Activated CD4-positive, alpha-beta memory T cell treated with anti-CD3 and anti-CD28 coated beads for 36 hours (primary cell): ENCODE measurements at places on chromosomes 3 and 15. TPM values are rescaled to one million over a fixed set of nuclear protein-coding genes. Genes with fewer than 3 reads are reported as not detected.

- no peaks in the 10 kb centered on the region for H3K27me3 ChIP-seq
- H3K4me3 ChIP-seq = no peak overlapping the region
- no peaks in the 10 kb centered on the region for H3K4me1 ChIP-seq
- no peak for DNase-seq
- no peak overlapping the region for H3K27ac ChIP-seq
Observed at GRCh38 chr15:53414167-53414566, 345.3 kb downstream of the WDR72 start.

MITF gene
- total RNA-seq = not detected

DNA sequence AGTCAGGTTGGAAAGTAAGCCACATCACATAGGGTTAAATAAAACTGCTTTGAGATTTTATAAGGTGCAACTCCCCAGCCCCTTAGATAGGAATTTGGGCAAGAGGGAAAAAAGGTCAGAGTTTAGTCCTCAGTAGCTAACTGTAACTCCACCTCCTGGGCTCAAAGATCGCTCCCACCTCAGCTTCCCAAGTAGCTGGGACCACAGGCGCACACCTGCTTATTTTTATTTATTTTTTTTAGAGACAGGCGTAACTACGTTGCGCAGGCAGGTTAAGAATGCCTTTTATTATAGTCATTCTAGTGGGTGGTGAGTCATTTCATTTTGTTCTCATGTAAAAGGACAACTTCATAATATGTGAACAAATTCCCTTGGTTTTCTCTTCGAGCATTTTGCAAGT, 14.7 kb downstream of the TM2D3 start:
- no peaks in the 10 kb centered on the region for H3K27me3 ChIP-seq
- DNase-seq = no peak
- H3K4me3 ChIP-seq = no peak overlapping the region

DNA sequence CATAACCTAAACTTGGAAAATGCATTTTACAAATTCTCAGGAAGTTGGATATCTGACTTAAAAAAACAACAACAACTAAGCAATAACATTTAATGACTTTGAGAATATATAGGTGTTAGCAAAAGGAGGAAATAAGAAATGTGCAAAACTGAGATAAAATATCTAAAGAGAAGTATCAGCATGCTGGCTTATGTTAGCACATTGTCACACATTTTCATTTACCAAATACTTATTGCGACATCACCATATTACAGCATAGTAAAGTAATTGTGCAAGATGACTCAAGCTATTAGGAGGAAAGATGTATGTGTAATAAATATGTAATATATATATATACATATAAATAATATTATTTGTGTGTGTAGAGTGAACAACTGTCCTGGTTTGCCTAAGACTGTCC, 9.2 kb downstream of the PTX3 start:
- no peaks in the 10 kb centered on the region for H3K36me3 ChIP-seq
- H3K4me3 ChIP-seq = no peak overlapping the region
- no peaks in the 10 kb centered on the region for H3K4me1 ChIP-seq
- DNase-seq = no peak
- H3K27me3 ChIP-seq = no peaks in the 10 kb centered on the region

- DNase-seq = no peak
- peaks cover 24% of the 10 kb centered on the region for H3K4me1 ChIP-seq
- H3K27ac ChIP-seq = no peak overlapping the region
- no peaks in the 10 kb centered on the region for H3K27me3 ChIP-seq
- no peak overlapping the region for H3K4me3 ChIP-seq
Observed at GRCh38 chr3:45169125-45169904, 23.1 kb upstream of the CDCP1 start.

DNA sequence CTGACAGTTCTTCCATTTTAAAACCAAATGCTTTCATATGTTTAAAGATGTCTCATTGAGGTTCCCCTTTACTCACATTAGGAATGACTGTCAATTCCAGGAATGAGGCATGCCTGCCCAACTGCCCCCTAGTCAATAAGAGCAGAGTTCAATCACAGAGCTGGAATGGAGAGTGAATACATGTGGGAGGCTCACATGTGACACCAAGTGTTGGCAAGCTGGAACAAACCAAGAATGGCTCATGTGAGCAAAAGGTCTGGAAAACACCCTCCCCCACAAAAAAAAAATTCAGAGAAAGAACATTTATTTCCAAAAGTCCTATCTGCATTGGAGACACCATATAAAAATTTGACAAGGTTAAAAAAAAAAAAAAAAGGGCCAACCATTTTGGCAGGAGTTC, 3.7 kb downstream of the PBRM1 start:
- DNase-seq = peak; percentile 75
- H3K27me3 ChIP-seq = no peaks in the 10 kb centered on the region
- H3K36me3 ChIP-seq = peaks cover 46% of the 10 kb centered on the region
- peak overlapping the region; percentile 83 for H3K27ac ChIP-seq
- peak overlapping the region; percentile 20 for H3K4me3 ChIP-seq

PLSCR4 gene
- total RNA-seq = not detected

- H3K27me3 ChIP-seq = no peaks in the 10 kb centered on the region
- no peak overlapping the region for H3K4me3 ChIP-seq
- no peak overlapping the region for H3K27ac ChIP-seq
- no peak for DNase-seq
Observed at GRCh38 chr3:95721938-95722337, 1092.5 kb upstream of the EPHA6 start.

GHSR gene
- total RNA-seq = not detected

DNA sequence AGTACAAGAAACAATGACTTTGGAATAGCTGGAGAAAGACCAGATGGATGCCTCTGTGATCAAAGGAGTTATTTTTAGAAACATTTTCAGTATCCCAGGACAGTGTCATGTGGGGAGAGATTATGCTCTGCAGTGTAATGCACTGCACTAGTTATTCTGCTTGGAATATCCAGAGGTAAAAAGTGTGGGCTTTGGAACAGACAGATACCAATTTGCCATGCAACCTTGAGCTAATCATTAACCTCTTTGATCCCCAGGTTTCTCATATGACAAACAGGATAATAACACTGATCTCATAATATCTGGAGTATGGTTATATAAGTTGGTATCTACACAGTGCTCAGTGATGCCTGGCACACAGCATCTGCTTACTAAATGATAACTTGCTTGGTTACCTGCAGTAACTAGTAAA, 12.2 kb upstream of the SLC7A14 start:
- no peaks in the 10 kb centered on the region for H3K4me1 ChIP-seq
- H3K36me3 ChIP-seq = no peaks in the 10 kb centered on the region

GRCh38 chr3:126667631-126668449, 12.9 kb upstream of the TXNRD3 start:
- no peak for DNase-seq
- peaks cover 5% of the 10 kb centered on the region for H3K4me1 ChIP-seq
- peaks cover 4% of the 10 kb centered on the region for H3K27me3 ChIP-seq
- H3K4me3 ChIP-seq = no peak overlapping the region
- no peak overlapping the region for H3K27ac ChIP-seq
- no peaks in the 10 kb centered on the region for H3K36me3 ChIP-seq

- no peak overlapping the region for H3K27ac ChIP-seq
- peaks cover 7% of the 10 kb centered on the region for H3K4me1 ChIP-seq
- no peak for DNase-seq
- H3K27me3 ChIP-seq = no peaks in the 10 kb centered on the region
Observed at GRCh38 chr3:101898752-101899169, 49.4 kb downstream of the NFKBIZ start.

DNA sequence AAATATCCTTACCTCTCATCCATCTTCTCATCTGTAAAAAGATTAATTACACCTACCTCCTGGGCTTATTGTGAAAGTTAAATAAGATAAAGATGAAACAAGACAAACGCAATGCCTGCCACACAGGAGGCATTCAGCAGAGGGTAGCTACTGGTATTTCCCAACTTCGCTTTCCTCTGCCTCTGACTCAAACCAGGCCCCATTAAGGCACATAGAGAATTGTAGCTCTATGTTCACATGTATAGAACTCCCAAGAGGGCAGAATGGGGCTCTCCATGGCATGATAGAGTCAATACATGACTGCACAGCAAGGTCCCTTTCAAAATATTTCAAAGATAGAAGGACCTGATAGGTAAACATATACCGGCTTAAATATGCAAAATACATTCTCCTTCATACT, 1.4 kb downstream of the LYSMD2 start:
- DNase-seq = peak; percentile 59
- no peaks in the 10 kb centered on the region for H3K27me3 ChIP-seq
- H3K4me3 ChIP-seq = peak overlapping the region; percentile 81
- H3K4me1 ChIP-seq = peaks cover 69% of the 10 kb centered on the region
- peaks cover 4% of the 10 kb centered on the region for H3K36me3 ChIP-seq
- H3K27ac ChIP-seq = peak overlapping the region; percentile 85

TMC3 gene
- not detected for total RNA-seq

PLS1 gene
- 5.7 TPM for total RNA-seq

DNA sequence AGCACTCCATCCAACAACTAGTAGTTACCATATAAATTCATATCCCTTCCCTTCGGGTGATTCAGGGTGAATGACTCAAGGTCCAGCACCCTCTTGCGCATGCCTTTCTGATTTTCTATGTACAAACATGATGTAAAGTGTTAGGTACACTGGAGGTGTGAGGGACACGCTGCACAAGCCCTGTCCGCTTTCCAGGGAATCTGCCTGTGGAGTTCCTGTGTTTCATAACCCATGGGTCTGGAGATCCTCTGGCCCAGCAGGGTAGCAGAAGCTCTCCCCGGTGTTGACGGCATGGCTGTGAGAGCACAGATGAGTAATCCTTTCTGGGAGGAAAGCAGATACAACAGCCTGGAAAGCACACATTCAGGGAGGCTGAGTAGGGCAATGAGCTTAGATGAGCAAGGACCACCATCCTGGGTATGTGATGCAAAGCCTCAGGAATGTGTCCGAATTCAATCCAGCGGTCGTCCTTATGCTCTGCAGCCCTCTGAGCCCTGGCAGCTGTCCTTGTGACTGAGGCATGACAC, 142.9 kb upstream of the TP63 start:
- no peak overlapping the region for H3K4me3 ChIP-seq
- no peak overlapping the region for H3K27ac ChIP-seq
- no peak for DNase-seq
- no peaks in the 10 kb centered on the region for H3K36me3 ChIP-seq

INSYN1 gene
- total RNA-seq = not detected

- H3K27ac ChIP-seq = no peak overlapping the region
- H3K27me3 ChIP-seq = no peaks in the 10 kb centered on the region
- H3K4me3 ChIP-seq = no peak overlapping the region
- H3K4me1 ChIP-seq = no peaks in the 10 kb centered on the region
Observed at GRCh38 chr3:175732017-175732416, 872.9 kb downstream of the NAALADL2 start.

- H3K4me1 ChIP-seq = peaks cover 18% of the 10 kb centered on the region
- peak; percentile 25 for DNase-seq
- H3K4me3 ChIP-seq = no peak overlapping the region
- peaks cover 4% of the 10 kb centered on the region for H3K27me3 ChIP-seq
- no peak overlapping the region for H3K27ac ChIP-seq
Observed at GRCh38 chr3:186849374-186849975, 7.0 kb downstream of the ADIPOQ start.

GPR149 gene
- total RNA-seq = not detected

TRH gene
- not detected for total RNA-seq

DNA sequence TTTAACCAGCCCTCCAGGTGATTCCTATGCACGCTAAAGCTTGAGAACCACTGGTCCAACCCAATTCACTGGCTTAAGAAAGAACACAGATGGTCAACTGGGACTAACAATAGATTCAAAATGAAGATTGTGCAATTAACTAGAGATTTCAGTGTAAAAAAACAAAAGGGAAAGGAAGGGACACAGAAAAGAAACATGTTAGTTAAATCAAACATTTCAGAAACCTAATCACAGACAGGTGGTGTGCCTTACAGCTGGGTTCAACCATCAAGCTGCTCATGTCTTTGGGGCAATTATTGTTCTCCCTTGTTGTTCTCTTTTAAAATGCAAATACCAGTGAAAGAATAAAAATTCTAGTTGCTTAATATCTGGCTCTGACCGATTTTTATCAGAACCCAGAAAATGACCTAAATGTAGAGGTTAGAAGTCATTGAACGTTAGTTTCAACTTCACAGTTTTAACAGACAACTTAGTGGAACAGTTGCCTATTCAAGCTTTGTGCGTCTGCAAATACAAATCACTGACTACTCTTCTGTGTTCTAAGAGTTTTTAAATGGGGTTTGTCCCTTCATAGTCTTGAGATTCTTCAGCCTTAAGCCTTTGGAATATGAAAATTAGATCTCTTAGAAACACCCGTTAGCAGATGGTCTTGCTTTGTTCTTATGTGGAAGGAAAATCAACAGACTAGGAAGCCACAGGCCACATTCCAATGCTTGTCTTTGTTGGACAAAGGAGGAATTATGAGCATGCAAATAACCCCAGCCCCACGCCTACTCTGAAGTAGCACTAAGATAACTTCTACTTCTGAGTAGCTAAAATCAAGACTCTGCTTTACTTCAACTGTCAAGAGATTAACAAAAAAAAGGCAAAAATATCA, 223.4 kb downstream of the ATP8B4 start:
- no peaks in the 10 kb centered on the region for H3K36me3 ChIP-seq
- no peak overlapping the region for H3K4me3 ChIP-seq
- DNase-seq = no peak
- no peak overlapping the region for H3K27ac ChIP-seq
- H3K4me1 ChIP-seq = no peaks in the 10 kb centered on the region

WDR93 gene
- not detected for total RNA-seq

NOX5 gene
- 0.02 TPM for total RNA-seq

DNA sequence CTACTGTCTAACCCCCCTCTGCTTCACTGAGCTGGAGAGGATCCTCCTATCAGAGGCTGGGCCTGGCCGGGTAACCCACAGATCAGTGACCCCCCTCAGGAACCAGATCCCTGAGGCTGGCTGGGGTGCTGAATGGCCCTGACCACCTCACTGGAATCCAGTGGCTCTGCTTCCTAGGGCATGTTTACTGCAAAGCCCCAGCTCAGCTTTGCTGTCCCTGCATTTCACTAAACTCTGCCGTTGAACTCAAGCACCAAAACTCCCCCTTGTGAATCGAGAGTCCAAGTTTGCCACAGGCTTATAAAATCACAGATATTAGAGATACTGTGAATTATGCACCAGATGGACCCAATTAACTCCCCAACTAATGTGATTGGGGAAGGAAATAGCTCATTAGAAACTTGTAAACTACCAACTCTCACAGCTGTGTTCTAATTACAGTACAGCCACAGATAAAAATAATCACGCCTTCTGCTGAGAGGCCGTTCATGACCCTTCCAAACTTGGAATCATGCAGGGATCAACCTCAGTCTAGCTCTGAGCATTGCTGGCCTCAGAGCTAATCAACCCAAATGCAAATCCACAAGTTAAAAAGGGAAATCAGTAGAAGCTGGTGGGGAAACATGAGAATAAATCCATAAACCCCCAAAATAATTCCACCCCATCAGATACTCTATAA, 47.0 kb downstream of the OCA2 start:
- DNase-seq = no peak
- no peaks in the 10 kb centered on the region for H3K27me3 ChIP-seq
- no peak overlapping the region for H3K4me3 ChIP-seq
- no peak overlapping the region for H3K27ac ChIP-seq

TRIP4 gene
- total RNA-seq = 21.7 TPM
